ENCODE measurements at places on chromosomes 11 and 22. TPM values are rescaled to one million over a fixed set of nuclear protein-coding genes. Genes with fewer than 3 reads are reported as not detected.

DNA sequence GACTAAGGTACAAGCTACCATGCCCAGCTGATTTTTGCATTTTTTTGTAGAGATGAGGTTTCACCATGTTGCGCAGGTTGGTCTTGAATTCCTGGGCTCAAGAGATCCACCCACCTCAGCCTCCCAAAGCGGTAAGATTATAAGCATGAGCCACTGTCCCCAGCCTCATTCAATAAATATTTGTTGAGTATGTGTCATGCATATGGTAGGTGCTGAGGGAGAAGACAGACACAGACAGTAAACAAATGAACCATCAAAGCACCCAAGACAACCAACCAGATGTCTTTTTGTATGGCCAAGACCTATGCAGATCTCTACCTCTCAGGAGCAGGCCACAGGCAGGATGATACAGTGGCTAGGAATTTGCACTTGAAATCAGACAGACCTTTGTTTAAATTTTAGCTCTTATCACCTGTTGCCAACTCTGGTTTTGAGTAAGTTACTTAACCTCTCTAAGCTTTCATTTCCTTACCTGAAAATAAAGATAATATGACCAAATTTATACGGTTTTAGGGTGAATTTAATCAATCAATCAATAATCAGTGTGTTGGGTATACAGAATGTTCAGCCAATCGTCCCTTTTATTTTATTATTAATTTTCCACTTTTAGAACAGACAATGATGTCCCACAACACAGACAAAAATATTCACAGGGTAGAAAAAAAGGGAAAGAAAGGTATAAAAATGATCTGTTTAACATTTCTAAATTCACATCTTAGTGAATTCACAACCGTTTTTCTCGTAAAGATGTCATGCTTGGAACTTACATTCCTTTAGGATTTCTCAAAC is 128.2 kb downstream of the SGSM3 start:
- H3K27me3 ChIP-seq = no peaks in the 10 kb centered on the region
- no peak overlapping the region for H3K4me3 ChIP-seq
- H3K27ac ChIP-seq = peak overlapping the region; percentile 93
- no peaks in the 10 kb centered on the region for H3K36me3 ChIP-seq

FAT3 gene
- total RNA-seq = 2.2 TPM

DNA sequence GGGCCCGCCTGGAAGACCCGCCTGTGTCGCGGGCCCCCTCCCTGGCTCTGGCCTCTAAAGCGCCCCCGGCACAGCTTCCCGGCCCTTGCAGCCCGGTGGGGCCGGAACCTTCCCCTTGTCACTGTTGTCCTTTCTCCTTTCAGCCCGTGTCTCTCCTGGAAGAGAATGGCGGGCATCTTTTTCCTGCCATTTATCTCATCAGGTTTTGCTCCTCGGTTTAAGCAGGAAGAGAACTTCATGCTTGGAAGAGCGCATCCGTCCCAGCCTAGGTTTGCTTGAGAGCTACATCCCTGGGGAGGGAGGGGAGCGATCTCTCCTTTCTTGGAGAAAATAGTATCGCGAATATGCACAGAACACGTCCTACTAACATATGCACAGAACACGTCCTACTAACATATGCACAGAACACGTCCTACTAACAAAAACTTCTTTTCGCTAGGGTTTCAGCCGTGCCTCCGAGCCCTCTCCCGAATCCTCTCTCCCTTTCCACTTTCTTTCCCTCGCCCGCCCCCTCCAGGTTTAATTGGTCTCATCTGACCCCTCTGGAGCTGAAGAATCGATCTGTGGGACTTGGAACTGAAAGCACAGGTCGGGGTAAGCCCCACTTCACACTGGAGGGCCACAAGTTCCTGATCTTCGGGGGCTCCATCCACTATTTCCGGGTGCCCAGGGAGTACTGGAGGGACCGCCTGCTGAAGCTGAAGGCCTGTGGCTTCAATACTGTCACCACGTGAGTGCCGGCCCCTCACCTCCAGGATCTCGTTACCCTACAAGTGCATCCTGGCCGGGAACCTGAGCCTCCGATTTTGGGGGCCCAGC is 1.2 kb downstream of the GLB1L3 start:
- H3K4me1 ChIP-seq = peaks cover 1% of the 10 kb centered on the region
- no peak overlapping the region for H3K4me3 ChIP-seq
- H3K27ac ChIP-seq = no peak overlapping the region
- peaks cover 53% of the 10 kb centered on the region for H3K27me3 ChIP-seq
- H3K36me3 ChIP-seq = no peaks in the 10 kb centered on the region

GRCh38 chr11:116454020-116454645 is 318.7 kb downstream of the BUD13 start:
- DNase-seq = peak; percentile 27
- no peaks in the 10 kb centered on the region for H3K36me3 ChIP-seq
- H3K4me3 ChIP-seq = no peak overlapping the region
- no peaks in the 10 kb centered on the region for H3K4me1 ChIP-seq
- H3K27ac ChIP-seq = no peak overlapping the region
- H3K27me3 ChIP-seq = no peaks in the 10 kb centered on the region

- H3K27me3 ChIP-seq = no peaks in the 10 kb centered on the region
- no peaks in the 10 kb centered on the region for H3K36me3 ChIP-seq
- H3K4me3 ChIP-seq = no peak overlapping the region
- no peaks in the 10 kb centered on the region for H3K4me1 ChIP-seq
- no peak overlapping the region for H3K27ac ChIP-seq
- no peak for DNase-seq
Observed at GRCh38 chr11:30165652-30166051, 65.2 kb upstream of the FSHB start.

- DNase-seq = no peak
- H3K36me3 ChIP-seq = no peaks in the 10 kb centered on the region
- no peaks in the 10 kb centered on the region for H3K27me3 ChIP-seq
- H3K4me3 ChIP-seq = no peak overlapping the region
Observed at GRCh38 chr11:135023499-135023898, 611.5 kb upstream of the B3GAT1 start.

BIRC3 gene
- 5.0 TPM for total RNA-seq

ANGPTL5 gene
- not detected for total RNA-seq

DNA sequence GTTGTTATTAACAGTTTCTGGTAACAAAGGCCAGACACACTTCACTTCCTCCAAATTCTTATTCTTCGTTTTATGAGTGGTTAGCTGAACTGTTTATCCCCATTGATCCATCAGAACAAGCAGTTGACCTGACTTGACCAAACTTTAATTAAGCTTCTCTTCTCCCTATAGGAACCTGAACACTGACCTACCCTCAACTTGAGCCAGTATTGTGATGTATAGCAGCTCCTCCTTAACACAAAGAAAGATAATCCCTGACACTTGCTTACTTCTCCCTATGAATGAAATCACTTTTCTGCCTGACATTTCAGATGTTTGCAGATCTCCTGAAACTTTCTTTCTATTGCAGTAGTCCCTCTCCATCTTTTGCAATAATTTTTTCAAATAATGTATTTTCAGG is 41.9 kb downstream of the ANO5 start:
- H3K36me3 ChIP-seq = no peaks in the 10 kb centered on the region
- H3K27me3 ChIP-seq = no peaks in the 10 kb centered on the region
- no peak overlapping the region for H3K4me3 ChIP-seq
- no peak for DNase-seq
- no peaks in the 10 kb centered on the region for H3K4me1 ChIP-seq
- H3K27ac ChIP-seq = no peak overlapping the region

DNA sequence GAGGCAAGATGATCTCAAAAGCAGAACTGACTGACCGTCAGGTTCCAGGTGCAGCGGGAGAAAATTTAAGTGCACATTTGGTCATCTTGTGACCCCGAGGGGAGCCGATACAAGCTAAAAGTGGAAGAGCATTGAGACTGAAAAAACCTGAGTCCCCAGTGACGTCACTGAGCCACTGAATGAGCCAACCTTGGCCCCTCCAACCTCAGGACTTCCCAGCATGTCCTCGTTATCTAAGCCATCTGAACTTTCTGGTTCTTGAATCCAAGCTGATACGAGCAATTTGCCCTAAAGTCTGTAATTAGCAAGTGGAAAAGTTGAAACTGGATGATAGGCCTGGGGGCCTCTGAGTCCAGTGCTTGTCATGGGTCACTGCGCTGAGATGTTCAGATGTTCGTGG is 51.1 kb upstream of the ISX start:
- no peak overlapping the region for H3K27ac ChIP-seq
- H3K4me3 ChIP-seq = no peak overlapping the region
- DNase-seq = no peak
- no peaks in the 10 kb centered on the region for H3K27me3 ChIP-seq
- H3K4me1 ChIP-seq = no peaks in the 10 kb centered on the region
- no peaks in the 10 kb centered on the region for H3K36me3 ChIP-seq
